CD4-positive, alpha-beta T cell treated with Interleukin-15 for 4 hours (primary cell): ENCODE measurements at places on chromosomes 6 and 20.

DNA sequence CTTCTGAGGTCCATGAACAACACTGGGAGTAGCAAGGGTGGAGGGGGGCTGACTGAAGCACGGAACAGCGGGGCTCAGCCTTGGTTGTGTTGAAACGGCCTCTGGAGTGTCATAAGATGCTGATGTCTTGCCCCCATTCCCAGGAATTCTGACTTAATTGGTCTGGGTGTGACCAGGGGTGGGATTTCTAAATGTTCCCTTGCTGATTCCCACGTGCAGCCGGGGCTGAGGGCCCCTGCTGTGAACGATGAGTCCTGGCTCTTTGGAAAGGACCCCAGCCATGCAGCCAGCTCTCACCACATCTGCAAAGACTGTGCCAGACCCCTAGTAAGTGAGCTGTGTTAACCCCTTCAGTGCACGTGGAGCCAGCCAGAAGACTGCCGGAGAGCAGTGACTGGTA is 28.6 kb upstream of the FAM50B start:
- DNase-seq = no peak

DNA sequence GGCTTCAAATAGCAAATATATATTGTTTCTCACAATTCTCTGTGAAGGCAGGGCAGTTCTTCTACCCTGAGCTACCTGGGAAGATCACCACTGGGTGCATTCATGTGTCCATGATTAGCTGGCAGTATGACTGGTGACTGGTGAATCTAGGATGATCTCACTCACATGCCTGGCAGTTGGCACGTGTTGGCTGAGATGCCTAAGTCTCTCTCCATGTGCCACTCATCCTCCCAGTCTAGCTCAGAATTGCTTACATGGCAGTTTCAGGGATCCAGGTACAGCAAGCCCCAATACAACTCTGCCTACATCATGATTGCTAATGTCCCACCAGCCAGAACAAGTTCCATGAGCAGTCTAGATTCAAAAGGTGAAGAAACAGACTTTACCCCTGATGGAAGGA is 346.8 kb upstream of the CNR1 start:
- DNase-seq = no peak

DNA sequence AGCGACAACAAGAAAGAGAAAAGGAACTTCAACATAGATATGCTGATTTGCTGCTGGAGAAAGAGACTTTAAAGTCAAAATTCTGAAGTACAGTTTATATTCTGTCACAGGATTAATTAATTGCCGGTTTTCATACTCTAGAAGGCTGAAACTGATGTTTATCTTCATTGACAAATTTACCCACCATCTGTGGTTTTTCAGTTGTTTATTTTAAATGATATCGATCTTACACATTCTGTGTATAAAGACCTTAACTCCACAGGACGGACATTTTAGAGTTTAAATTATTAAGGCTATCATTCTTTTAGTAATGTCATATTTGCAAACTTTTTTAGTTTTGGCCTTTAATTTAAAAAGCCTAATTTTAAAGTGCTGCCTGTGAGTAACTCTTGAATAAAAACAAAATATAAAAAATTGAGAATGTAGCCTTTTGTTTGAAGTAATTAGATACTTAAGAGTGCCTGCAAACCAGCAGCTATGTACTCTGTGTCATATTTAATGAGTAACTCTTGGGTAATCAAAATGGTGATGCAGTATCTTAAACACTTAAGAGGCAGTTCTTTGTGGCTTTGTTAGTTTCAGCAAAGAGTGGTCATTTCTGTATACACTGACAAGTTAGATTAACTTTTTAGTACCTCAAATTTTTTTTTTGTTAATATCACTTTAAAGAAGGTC is 59.3 kb downstream of the CDC5L start:
- DNase-seq = no peak

GRCh38 chr6:25749837-25750236 is 4.7 kb upstream of the SLC17A4 start:
- DNase-seq = no peak

- DNase-seq = no peak
Measured at GRCh38 chr6:105504706-105505105, 101.8 kb upstream of the PREP start.

- no peak for DNase-seq
Measured at GRCh38 chr6:86412057-86412456, 525.3 kb upstream of the HTR1E start.

DNA sequence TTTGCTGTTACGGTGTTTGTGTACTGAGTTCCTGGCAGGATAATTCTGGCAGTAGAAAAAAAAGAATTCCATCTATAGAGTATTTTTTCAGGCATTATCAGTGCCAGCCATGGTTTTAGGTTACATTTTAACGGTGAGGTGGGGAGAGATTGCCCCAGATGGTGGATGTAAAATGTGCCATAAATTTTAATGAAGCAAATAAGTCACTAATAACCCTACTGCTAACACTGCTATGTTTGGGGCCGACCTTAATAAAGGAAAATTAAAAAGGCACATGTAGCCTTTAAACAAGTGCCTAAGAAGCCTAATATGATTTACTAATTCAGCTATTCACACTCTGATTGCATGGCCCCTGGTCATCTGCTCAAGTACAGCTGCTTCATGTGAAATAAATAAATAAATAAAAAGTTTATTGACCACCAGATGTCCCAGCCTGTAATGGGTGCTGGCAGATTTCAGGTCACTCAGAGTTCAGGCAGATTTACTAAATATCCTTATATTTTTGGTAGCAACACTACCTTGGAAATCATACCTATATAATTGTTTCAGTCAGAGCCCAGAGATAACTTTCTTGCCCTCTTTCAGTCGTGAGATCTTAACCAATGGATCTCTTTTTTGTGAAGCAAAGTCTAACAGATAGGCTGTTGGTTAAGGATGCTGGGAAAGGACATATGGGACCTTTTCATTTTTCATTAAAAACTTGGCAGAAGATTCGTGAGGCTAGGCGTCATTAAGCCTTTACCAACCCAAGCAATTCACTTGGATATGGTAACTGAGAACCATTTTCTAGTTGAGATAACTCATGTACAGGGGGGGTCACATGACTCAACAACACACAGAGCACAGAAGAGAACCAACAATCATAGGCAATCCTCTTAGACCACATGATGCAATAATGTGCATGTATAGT is 495.0 kb upstream of the NRSN1 start:
- no peak for DNase-seq

- peak; percentile 62 for DNase-seq
Measured at GRCh38 chr6:135880066-135880972, 28.8 kb downstream of the PDE7B start.

GRCh38 chr6:118705544-118706491 is 54.4 kb upstream of the CEP85L start:
- DNase-seq = peak; percentile 23

- no peak for DNase-seq
Measured at GRCh38 chr6:129203190-129203900, 320.4 kb downstream of the LAMA2 start.

DNA sequence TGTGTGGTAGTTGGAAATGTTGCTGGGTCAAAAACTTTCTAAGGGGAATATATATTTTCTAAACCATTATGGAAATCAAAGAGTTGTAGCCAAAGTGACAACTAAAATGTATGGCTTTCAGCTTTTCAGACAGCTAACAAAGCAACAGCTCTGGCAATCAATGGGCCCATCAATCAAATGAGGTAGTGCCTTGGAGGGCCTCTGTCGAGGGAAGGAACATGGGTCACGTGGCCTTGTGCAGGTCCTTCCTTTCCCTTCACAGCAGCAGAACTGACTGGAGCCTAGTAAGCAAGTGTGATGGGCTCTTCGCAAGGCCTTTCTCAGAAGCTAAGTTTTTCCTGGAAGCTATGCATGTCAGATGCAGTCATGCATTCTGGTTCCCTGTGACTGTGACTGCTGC is 17.9 kb downstream of the FAXC start:
- no peak for DNase-seq

DNA sequence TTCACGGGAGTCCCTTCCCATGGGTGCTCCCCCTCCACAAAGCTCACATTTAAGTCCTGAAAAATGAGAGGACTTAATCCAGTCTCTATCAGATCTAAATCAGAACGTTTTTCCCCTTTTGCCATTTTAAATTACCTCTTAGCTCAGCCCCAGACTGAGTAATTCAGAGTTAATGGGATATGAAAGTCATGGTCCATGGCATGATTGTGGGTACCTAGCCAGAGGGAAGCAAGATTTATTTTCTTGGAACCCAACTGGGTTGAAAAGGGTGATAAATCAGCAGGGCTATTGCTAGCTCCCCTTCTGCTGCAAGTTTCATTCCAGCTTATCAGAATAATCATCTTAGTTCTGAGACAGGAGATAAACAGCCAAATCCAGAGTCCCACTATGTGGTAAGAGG is 320.2 kb upstream of the CHD6 start:
- DNase-seq = no peak

DNA sequence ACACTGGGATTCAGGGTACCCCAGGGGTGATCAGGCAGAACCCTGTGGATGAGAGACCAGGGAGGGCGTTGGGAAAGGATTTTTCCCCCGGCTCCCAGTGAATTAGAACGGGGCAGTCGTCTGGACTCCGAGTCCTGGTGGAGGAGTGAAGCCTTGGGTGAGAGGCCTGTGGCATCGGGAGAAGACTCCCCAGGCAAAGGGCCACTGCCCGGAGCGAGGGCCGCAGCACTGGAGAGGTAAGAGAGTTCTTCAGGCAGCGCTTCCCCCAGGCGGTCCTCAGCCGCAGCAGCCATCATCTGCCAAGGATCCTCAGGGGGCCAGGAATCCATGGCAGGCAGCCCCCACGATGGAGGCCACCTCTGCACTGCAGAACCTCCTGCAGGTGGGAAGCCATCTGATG is 663 bp downstream of the C6orf15 start:
- DNase-seq = no peak

DNA sequence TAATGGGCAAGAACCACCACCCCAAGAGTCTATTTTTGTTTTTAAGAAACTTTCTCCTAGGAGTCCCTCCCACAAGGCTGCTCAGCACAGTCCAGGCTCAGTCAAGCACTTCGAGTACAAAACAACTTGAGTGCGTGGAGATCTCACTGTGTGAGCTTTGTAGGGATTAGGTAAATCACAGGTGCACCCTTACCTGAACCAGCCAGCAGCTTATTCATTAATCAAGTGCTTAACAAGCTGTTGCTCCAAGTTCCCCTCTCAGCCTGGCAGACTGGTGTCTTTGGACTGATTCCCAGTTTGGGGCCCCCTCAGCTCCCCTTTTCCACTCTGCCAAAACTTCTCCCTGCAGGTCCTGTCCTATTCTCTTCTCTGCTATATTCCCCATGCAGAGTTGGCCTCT is 133.1 kb downstream of the LY86 start:
- DNase-seq = no peak

- DNase-seq = no peak
Measured at GRCh38 chr20:19078448-19079373, 133.7 kb upstream of the SLC24A3 start.

- no peak for DNase-seq
Measured at GRCh38 chr6:38141085-38141484, 321.6 kb downstream of the ZFAND3 start.

DNA sequence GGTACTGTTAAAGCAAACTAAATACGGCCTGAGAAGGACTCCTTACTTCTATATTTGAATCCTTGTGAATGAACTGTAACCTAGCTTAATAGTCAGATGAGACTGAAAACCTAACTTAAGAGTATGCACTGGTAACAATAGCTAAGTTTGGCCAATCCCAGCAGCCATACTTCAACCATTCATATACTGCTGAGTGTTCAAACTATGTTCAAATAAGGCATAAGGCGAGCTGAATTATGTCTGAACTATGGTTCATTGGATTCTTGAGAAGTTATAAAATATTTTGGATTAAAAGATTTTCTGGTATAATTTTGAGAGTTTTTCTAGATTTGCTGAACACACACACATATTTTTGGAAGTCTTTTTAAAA is 2.2 kb downstream of the SMPDL3A start:
- no peak for DNase-seq

DNA sequence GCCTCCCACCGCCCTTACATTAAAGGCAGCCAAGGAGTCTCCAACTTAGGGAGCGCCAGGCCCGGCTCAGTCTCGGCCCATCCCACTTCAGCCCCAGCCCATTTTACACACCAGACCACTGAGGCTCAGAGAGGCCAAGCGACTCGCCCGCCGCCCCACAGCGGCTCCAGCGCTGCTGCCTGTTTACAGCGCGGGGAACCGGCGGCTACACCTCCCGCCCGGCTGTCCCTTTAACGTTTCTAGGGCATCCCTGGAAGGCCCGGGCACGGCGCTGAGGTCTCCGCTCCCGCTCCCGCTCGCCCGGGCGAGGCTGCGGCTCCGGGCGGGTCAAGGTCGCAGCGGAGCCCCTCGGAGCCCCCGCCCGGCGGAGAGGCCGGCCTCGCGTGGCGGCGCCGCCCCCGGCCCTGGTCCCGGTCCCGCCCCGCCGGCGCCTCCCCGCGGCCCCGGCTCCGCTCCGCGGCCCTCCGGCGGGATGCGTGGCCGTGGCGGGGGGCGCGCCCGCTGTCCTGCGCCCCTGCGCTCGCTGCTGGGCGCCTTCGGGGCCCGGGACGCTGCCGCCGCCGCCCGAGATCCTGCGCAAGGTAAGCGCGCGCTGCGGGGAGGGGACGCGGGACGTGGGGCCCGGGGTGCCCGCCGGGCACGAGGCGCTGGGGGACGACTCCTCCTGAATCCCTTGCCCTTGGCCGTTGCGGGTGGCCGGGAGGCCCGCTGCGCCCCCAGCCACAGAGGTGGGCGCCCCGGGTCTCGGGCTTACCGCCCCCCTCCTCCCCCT is 27.1 kb upstream of the PHACTR3 start:
- no peak for DNase-seq

DNA sequence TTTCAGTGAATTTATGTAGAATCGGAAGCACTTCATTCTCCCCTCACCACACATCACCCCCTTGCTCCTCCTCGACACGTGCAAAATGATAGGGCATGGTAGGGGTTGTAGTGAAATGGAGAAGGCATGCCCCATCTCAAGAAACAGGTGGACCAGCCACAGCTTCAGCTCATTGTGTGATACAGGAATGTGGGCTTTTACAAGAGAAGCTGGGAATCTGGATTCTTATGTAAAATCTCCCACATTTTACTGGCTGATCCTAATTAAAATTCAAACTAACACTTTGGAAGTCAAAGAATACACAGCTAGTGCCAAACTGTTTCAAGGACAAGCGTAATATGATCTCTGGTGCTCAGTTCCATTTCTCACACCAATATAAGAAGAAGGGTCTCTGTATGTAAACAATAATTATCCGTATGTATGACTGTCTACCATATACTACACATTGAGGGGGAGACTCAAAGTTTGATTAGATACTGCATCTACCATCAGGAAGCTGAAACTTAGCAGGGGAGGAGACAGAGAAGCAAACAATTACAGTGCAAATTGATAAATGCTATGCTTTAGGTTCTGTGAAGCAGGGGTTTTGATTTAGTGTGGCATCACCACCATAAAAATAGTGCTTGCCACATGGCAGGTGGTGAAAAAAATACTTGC is 24.3 kb upstream of the KIAA0408 start:
- no peak for DNase-seq

DNA sequence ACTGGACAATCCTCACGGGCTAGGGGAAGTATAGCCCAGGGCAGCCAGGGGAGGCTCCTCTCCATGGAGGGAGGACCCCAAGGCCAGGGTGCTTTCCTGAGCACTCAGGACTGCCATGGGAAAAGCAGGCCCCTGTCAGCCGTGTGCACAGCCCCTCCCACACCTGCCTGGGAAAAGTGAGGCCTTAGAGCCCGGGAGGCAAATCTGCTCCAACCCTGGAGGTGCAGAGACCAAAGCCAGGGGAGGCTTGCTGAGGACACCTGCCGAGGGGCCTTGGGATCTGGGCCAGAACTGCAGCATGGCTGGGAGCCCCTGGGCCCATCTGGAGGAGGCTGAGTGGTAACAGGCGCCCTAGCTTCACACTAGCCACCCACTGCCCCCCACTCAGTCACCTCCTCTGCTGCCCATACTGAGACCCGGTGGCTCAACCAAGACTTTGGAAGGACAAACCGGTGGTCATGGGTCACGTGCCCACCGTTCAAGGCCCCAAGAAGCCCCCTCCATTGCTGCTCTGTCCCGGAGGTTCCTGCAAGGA is 55.2 kb downstream of the YTHDF1 start:
- DNase-seq = no peak
